ENCODE measurements at places on chromosomes 11 and 22.

- no peak for DNase-seq
Measured at GRCh38 chr22:17339095-17339693, 30.1 kb upstream of the CECR2 start.

GRCh38 chr11:68340784-68341556 is 28.6 kb downstream of the LRP5 start:
- DNase-seq = no peak

DNA sequence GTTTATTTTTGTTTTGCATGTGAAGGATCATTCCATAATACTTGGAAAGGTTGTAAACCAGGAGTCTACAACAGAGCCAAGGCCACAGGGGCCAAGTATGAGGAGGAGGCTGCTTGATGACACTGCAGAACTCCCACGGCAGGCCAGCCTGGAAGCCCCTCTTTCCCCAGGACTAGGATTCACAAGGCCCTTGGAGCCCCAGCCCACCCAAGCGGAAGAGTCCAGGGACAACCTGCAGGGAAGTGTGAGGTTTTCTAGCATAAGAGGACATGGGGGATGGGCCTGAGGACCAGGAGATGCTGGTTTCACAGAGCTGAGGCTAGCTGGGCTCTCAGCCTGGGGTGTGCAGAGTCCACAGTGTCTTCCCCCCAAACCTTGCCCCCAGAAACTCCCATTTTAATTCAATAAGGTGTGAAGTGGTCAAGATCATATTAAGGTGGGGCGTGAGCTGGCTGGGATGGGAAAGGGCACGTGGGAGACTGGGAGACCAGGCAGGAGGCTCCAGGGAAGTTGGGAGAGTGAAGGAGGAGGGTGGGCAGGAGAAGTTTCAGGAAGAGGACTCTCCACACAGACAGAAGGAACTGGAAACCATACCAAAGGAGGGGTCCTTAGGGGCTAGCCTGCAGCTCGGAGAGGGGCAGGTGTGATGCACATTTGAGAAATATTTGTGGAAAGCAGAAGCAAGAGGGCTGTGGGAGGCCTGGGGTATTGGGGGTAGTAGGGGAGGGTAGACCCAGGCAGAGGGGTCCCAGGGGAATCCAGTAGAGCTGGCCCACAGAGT is 12.4 kb downstream of the GNAZ start:
- no peak for DNase-seq

DNA sequence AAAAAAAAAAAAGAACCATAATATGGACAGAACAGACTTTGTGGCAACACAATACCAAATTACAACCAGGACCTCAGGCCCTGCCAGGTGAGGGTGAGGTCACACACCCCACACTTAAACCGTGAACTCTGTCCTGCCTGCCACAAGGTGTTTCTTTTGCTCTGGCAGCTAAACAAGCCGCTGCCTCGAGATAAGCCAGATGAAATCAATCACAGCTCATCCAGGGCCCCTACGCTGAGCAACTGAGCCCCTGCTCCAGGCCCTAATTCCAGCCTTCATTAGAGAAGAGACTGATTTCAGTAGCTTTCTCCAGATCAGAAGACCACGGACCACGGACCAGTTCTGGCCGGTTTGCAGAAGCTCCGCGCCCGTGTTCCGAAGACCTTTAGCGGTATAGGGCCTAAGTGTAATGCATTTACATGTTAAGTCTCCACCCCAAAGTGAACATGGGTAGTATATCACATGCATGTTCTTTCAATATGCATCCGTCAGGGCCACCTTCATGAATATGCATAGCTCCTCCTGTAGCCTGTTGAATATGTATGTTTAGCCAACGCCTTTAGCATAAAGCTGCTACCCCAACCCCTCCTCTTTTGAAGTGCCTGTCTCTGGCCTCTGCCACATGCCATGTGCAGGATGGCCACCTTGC is 14.8 kb upstream of the RAC2 start:
- DNase-seq = no peak

- DNase-seq = no peak
Measured at GRCh38 chr11:64019106-64020037, 16.4 kb upstream of the FLRT1 start.

DNA sequence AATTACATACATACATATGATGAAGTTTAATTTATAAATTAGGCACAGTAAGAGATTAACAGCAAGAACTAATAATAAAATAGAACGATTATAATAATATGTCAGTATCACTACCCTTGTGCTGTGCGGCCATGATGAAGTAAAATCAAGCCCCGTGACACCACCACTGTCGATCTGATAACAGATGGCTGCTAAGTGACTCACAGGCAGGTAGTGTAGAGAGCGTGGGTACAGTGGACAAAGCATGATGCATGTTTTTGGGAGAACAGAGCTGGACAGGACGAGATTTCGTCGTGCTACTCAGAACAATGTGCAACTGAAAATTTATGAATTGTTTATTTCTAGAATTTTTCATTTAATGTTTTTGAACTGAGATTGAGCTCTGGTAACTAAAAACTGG is 108.4 kb upstream of the TIMP3 start:
- no peak for DNase-seq

GRCh38 chr11:58905721-58906547 is 33.4 kb upstream of the GLYATL1 start:
- DNase-seq = no peak

- DNase-seq = no peak
Measured at GRCh38 chr11:47569646-47570045, 4.2 kb downstream of the PTPMT1 start.

GRCh38 chr22:41780746-41781505 is 19.6 kb upstream of the CCDC134 start:
- DNase-seq = no peak

- no peak for DNase-seq
Measured at GRCh38 chr11:39365809-39366436, 2093.5 kb downstream of the LRRC4C start.

DNA sequence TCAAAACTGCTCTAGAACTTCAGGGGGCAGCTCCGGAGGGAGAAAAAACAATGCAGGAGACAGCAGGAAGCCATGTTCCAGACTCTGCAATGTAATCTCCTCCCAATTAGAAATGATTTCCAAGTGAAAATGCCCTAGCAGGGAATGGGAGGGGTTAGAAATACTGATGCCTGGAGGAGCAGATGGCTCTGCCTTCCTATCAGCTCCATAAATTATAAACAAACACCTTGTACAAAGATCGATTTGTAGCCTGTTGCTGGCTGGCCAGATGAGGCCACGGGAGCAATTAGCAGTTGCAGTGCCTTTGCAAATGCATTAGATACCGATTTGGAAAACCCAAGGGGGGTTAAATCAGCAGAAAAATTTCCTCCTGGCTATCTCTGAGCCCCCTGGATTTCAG is 46.6 kb upstream of the CHRM4 start:
- DNase-seq = no peak

- no peak for DNase-seq
Measured at GRCh38 chr11:30159546-30159945, 71.3 kb upstream of the FSHB start.

DNA sequence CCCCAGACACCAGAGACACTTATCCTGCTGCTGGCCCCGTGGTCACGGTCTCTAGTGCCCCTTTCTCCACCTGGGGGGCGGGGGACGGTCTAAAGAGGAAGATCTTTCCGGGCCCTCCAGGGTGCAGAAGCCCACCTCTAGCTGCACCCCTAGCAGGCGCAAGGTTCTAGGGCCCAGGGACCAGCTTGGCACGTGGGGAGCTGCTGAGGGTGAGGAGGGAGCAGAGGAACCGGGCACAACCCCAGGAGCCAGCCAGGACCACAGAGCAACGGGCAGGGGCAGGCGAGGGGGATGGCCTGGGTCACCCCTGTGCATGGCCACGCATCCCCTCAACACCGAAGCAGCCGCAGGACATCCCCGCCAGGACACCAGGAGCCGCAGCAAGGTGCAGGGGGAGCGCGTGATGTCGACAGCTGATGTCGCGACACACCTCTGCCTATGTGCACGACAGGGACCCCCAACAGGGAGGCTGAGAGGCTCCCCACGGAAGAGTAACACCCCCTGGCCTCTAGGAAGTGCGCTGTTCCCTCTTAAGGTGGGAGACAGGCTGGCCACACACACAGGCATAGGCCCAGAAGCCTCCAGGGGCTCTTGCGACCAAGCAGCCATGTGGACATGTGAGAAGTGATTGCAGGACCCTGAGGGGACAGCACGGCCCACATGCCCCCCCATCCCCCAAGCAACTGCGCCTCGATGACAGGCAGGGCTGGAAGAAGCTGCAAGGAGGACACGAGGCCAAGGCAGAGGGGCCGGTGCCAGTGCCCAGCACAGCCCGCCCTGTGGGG is 5.1 kb downstream of the LRFN4 start:
- no peak for DNase-seq

- DNase-seq = no peak
Measured at GRCh38 chr11:44066732-44067141, 667 bp downstream of the ACCS start.

DNA sequence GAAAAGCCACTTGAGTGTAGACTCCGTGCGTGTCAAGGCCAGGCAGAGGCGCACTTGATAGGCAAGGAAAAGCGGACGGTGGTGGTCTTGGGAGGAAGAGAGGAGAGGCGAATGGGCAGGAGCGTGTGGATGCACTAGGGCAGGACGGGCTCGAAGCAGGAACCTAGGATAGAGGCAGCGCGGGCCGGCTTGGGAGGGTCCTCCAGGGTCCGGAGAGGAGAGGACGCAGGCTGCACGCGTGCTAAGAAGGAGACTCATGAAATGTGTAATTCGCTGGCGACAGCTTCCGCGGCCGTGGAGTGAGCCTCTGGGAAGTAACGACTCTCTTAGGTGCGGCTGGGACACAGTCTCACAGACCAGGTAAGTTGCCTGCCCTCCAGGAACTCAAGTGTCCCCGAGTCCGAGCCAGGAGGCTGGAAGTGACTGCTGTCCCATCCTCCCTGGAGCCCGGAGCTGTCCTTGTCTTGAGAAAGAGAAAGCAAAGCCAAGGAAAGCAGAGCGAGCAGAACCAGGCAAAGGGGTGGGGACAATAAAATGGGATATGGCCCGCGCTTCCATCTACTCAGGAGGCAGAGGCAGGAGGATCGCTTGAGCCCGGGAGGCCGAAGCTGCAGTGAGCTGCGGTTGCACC is 874 bp upstream of the IL17RA start:
- DNase-seq = peak; percentile 81

- DNase-seq = no peak
Measured at GRCh38 chr11:27514076-27514475, 7.5 kb upstream of the LIN7C start.

DNA sequence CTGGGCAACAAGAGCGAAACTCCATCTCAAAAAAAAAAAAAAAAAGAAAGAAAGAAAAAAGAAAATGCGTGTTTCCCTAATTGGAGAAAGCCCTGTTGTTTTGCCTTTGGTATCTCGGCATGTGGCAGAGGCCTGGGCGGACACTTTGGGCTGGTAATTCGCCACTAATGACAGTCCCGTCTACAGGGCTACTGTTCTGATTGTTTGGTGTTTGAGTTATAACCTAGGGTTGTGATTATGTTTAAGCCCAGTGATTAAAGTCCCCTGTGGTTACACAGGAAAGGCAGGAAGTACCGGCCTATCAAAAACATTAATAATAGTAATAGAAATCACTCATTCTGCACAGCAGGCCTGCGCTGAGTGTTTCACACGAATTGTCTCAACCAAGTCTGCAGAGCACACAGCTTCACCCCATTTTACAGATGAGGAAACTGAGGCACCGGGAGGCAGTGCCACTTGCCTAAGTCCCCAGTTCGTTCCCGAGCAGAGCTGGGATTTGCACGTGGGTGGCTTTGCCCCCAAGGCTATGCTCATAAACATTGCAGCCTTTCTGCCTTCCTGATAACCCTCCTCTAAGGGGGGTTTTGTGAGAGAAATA is 39.1 kb upstream of the GRAMD4 start:
- no peak for DNase-seq

All from mesenteric fat pad (tissue), 1 donor.